ENCODE measurements at places on chromosomes 11 and 22.

- DNase-seq, result no peak
Observed at GRCh38 chr22:27150544-27150941, 493.2 kb downstream of the MIAT start.

- DNase-seq, result peak; percentile 23
Observed at GRCh38 chr22:26846645-26847044, 189.3 kb downstream of the MIAT start.

- DNase-seq, result peak; percentile 83
Observed at GRCh38 chr22:46007003-46007847, 30.3 kb upstream of the WNT7B start.

- no peak for DNase-seq
Observed at GRCh38 chr11:118898400-118899295, 15.0 kb downstream of the CXCR5 start.

- DNase-seq, result peak; percentile 62
Observed at GRCh38 chr11:78039919-78040671, 17.0 kb upstream of the KCTD14 start.

DNA sequence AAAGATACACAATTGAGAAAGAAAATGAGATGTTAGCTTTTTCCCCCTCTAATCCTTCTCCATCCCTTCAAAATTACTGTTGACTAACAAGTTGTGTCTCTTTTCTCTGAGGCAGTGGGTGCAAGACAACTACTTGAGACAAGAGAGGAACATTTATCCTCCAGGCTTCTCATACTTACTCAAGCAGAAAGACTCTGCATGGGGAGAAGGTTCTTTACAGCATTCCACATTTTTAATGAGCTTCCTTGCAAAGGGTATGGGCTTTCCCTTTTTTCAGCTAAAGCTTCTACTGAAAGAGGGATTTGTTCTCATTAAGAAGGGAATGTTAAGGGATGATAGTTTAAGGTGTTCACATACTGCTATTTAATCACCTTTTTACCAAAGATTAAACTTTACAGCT lies 47.8 kb downstream of the PAX6 start:
- no peak for DNase-seq

DNA sequence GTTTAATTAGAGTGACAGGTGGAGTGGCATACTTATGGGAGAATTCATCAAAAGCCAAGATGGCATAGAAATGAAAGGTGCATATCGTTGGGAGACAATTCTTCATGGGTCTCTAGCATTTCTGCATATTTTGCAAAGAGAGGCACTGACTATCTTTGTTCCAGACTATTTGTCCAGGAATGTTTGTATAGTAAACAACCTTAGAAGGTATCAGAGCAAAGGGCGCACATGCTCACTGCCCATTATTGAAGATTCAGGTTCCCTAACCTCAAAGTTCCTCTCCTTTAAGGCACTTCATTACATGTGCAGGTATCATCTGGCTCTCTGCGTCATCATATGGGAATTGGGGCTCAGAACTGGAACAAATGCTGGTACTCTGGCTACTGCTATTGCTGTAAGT lies 4.7 kb upstream of the NEU3 start:
- DNase-seq, result no peak

- DNase-seq, result no peak
Observed at GRCh38 chr11:121109471-121109870, 8.4 kb downstream of the TECTA start.

- peak; percentile 91 for DNase-seq
Observed at GRCh38 chr22:27107824-27108223, 450.4 kb downstream of the MIAT start.

DNA sequence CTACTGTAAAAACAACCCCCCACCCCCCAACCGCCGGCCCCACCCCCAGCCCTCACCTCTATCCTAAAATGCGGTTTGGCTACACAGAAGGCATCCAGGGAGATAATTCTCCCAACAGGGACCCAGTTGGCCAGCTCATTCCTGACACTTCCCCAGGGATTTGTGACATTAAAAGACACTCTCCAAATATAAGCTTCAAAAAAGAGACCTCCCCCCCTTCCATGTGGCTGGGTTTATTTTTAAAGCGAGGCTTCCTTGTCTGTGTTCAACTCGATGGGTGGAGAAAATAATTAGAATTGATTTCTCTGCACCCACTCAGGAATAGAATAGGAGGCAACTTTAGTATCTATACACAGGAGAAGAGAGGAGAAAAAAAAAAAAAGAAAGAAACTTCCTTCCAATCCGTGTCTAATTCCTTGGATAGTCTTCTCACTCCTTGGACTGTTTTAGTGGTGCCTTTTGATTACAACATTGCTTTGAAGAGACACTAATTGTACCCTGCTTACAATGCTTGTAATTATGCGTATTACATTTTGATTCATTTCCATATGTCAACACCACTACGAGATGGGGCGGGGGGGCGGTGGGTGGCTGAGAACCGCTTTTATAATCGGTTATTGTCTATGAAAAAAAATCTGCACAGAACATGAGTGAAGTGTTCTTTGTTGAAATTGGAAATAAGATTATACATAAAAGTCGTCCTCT lies 500.4 kb downstream of the MIAT start:
- no peak for DNase-seq

GRCh38 chr22:44001521-44001920 lies 22.6 kb upstream of the PARVB start:
- DNase-seq, result no peak

DNA sequence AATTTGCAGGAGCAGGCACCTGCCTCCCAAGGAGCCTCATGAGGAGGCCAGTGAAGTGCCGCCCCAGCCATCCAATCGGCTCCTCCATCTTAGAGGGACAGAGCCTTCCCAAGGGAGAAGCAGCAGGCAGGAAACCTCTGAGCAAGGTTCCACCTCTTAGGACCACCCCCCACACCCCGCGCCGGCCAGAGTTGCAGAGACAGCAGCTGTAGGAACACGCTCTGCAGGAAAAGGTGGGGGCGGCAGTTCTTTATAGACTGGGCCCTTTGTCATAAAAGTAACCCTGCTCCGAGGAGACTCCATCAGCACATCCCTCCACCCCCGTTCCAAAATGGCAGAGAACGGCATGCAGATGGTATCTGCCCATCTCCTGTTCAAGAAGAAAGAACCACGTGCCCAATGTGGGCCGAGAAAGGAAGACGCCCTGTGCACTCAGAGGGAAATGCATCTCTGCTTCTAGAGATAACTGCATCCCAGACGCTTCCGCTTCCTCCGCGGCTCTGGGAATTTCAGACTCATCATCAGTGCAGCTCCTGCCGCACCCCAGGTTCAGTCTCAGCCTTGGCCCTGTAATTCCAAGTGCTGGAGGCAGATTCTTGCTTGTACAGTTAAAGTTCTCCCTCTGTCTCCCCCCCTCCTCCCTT lies 98.5 kb downstream of the SPATA19 start:
- DNase-seq, result no peak

GRCh38 chr11:117415358-117415896 lies 87.8 kb downstream of the CEP164 start:
- no peak for DNase-seq

GRCh38 chr11:66842896-66843775 lies at the start of gene RCE1:
Gene RCE1 (plus strand): TSS chr11:66843441. CDS start chr11:66843456, 15 bp downstream.
- peak; percentile 86 for DNase-seq

GRCh38 chr11:35905646-35906276 lies 38.1 kb upstream of the LDLRAD3 start:
- no peak for DNase-seq

GRCh38 chr11:19589567-19590260 lies 122.9 kb upstream of the NAV2 start:
- no peak for DNase-seq

GRCh38 chr11:114059984-114060391 lies 477 bp downstream of the ZBTB16 start:
- DNase-seq, result no peak

DNA sequence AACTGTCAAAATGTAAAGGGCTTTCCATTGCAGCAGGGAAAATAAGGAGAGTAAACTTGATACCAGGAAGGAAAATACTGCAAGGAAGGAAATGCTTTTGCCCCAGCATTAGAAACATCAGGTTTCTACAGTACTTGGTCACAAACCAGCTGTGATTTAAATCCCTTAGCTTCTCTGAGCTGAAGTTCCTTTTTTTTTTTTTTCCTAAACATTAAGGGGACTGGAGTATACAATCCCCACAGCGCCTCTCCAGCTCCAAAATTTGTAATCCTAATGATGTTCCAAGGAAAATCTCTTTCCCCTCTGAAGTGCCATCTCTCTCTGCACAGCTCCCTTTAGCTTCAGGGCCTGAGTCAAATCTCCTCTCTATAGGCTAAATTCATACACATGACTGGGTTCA lies 220.5 kb upstream of the PITPNB start:
- no peak for DNase-seq

GRCh38 chr11:40029391-40029790 lies 1430.1 kb downstream of the LRRC4C start:
- DNase-seq, result no peak

DNA sequence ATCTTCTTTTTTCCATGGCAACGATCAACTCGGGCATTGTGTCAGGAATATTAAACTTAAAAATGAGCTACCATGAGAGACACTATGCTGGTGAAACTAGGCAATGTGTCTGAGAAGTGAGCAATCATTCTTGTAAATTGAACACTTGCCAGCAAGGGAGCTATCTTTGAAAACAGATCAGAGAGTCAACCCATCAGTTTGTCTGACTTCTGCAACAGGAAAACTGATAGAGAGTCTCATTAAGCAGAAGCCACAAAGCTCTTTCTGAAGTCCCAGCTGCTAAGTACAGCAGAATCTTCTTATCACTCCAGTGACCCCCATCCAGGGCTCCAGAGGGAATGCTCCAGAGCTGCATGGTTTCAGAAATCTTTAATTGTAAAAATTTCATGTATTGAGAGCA lies 114.7 kb downstream of the MSANTD4 start:
- DNase-seq, result no peak

DNA sequence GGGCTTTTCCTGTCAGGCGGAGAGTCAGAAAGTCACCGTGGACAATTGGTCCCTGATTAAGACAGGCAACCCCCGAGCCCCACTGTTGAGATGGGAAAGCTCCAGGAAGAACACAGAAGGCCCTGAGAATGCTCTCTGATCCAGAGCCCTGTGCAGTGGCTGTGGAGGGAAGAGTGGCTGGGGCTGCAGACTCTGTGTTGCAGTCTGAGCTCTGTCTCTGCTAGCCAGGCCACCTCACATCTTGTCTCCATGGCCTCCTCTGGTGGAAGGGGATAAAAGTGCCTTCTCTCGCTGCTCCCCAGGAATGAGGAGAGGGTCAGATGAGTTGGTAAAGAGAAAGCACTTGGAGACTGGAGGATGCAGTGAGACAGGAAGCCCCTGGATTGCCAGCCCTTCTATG lies 141.2 kb downstream of the CEP164 start:
- DNase-seq, result no peak

DNA sequence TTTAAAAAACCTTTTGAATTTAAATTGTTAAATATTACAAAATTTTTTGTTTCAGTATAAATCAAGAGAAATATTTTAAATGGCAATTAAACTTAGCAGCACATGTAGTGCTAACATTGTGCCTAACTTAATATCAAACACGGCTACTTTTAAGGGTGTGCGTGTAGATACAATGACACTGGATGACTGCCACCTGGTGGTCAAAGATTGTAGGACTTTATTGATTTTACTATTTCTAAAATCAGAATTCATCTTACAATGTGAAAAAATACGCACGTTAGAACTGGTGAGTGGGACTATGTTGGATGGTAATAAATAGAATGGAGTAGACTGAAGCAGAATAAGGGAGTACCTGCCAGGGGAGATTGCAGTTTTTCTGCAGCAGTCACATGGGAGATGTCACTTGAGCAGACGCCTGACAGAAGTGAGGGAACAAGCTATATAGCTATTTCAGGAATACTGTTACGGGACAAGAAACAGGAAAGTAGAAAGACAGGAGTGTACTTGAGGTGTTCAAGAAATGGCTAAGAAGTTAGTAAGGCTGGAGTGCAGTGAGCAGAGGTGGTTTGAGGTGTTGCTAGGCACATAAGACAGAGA lies 52.9 kb downstream of the UVRAG start:
- DNase-seq, result no peak

DNA sequence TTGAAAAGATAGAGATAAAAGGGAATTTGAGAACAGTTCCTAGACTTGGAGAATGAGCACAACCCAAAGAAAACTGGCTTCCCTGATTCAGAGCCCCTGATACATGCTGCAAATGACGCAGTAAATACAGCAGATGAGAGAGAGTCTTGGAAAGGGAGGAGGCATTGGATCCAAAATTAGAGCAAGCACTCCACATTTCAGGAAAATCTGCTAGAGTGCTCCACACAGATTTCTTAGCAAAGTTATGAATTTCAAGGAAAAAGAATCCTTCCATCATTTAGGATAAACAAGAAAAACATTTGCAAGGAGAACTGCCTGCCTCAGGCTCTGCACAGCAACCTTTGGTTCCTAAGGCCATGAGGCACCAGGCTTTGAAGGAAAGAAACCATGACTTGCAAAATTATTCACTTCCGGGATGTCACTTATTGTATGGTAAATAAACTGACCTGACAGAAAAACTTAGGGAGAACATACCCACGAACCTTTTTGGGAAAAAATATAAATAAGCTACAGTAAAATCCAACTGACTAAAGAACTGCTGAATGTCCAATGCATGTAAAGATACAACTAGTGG lies 89.8 kb upstream of the RTL6 start:
- DNase-seq, result no peak

DNA sequence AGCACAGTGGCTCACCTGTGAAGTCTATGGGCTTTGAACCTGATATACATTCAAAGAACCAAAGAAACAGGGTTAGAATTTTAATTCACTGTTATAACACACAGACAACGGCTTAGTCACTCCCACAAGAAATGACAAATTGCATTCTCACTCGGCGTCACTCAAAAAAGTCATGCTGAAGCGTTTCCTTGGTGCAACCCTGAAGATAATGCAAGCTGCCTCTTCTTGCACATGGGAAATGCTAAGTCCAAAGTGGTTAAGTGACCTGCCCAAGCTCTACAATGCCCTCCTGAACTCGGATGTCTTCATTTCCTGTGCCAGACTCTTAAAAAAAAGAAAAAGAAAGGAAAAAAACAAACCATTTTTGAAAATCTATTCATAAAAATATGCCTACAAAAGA lies 10.0 kb downstream of the LGR4 start:
- no peak for DNase-seq

DNA sequence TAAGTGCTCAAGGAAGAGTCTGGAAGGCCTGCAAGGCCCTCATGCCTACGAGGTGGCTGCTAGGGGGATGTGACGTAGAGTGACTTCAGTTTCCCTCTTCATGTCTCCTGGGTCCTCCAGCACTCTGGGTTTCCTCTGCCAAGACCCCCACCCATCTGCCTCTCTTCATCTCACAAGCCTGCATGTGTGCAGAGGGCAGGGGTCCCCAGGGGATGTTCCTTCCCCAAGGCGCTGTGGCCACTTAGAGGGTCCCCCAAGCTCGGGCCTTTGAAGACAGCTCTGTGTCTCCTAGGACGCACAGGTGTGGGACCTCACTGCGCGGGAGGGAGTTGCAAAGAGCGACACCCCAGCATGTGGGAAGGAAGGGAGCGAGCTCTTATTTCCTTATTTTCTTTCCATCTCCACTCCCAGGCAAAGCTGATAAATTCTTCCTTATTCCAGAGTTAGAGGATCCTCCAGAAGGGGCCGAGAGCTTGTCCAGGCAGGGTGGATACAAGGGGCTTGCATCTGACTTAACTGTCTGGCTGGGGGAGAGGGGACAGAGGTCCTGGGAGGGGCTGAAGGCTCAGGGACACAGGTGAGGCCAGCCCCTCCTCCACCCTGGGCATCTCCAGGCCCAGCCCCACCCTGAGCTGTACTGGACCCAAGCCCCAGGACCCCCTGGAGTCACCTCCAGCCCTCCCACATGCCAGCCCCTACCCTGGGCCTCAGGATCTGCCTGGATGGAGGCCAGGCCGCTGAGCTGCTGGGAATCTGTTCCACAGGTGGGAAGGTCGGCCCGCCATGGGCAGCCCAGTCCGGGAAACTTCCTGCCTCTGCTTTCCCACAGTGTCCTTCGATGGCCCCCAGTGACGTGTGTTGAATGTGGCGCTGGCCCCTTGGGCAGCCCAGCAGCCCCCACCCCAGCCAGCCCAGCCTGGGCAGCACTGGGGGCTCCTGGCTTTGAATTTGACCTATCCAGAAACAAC lies 59.7 kb upstream of the KCNQ1OT1 start:
- DNase-seq, result no peak
